Hematopoietic multipotent progenitor cell (in vitro differentiated cells): ENCODE measurements at places on chromosomes 3 and 15.

DNA sequence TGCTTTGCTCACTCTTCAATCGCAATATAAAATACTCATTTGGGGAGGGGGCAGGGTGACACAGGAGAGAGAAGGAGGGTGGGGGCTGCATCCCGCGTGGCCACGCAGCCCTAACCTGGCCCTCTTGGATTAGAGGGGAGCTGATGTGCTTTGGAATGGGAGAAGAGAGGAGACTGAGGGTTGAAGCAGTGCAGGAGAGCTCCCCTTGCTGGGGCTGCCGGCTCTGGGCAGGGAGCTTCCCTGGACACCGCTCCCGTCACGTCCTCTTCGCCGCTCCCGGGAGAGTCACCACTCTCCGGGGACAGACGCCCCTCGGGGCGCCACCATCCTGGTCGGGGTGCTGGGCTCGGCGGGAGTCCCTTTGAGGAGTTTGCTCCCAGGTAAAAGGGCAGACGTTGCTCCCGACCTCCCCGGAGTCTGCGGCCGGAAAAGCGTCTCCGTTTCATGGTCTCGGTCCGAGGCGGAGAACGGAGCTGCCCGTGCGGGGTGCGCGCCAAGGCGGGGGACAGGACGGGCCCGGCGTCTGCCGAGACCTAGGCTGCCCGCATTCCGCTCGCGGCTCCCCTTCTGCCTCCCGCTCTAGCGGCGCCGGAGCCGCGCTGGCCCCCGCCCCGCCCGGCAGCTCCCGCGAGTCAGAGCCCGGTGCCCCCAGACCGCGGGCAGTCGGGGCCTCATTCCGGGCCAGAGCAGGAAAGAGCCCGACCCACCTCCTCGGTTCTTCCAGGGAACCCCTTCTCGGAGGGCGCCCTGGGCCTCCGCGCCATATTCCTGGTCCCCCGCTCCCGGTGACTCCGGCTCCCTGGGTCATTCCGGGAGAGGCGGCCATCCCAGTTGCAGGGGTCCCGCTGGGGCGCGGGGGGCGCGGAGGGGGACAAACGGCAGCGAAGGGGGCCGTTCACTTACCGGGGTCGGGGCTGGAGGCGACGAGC, 603 bp downstream of the SLC7A14 start:
- no peak for DNase-seq

DNA sequence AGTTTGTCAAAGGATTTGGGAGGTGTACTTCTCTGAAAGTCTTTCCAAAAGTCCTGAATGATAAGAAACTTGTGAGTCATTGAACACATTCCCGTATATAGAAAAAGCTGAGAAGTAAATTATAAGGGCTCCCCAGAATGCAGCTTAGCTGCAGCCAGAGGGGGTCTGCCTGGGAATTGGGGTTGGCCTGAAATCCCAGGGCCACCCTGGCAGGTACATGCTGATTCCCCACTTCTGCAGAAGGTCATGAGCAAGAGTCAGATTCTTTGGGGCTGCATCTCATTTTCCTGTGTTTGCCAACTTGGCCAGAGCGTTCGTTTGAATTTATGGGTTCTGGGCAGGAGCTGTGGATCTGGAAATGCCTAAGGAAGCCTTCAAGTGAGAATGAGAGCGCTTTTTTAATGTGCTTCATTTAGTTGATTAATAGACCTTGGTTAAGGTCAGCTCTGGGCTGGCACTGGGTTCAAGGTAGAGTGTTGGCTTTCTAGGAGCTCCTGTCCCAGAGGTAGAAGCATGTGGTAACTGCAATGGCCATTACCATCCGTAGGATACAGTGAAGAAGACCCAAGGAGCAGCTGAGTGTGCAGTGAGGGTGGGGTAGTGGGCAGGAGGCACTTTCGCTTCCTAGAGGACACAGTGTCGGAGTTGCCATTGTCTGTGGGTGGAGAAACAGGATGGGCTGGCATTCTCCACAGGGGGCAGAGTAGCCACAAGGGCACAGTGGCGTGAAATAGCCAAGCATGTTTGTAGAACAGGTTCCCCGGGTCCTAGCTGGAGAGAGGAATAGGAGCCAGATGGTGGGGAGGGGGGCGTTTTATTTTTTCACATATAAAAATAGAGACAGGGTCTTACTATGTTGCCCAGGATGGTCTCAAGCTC, 3.2 kb downstream of the SLC6A6 start:
- no peak for DNase-seq

GRCh38 chr3:14787630-14788029, 31.1 kb upstream of the FGD5 start:
- DNase-seq = no peak

DNA sequence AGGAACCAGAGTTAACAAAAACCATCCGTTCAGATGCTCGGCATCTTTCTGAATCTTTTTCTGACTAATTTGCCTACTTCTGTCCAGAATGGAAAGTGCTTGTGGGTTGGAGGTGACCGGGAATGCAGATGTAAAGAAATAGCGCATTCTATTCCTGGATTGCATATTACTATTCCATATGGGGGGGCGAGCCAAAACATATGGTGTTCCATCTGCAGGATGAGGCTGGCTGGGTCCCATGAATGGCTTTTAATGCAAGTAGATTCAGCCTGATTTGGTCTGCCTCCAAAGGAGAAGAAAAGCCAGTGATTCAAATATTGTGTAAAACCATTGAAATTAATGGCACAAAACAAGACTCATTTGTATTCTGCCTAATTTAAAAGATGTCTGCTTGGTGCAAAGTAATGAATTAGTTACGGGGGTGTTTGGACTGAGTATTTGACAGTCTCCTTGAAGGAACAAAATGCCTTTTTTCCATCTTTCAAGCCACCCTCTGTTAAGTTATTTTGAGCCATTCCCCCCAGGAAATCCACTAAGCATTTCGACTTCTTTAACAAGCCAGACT, 99.0 kb downstream of the ST8SIA2 start:
- DNase-seq = no peak

DNA sequence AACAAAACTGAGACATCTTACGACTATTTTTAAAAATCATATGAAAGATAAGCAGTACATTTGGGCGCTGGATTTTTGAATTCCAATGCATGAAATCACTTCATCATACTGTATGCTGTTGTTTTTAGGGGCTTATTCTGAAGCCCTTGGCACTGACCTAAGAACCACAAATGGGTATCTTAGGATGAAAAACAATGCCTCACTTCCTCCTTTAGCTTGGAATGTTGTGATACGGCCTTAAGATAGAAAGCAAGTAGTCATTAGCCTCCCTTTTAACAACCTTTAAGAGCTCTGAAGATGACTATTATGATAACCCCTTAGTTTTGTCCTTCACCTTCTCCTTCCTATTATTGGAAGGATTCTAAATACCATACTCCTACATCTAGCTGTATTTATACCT, 289.8 kb downstream of the ARPP21 start:
- no peak for DNase-seq

DNA sequence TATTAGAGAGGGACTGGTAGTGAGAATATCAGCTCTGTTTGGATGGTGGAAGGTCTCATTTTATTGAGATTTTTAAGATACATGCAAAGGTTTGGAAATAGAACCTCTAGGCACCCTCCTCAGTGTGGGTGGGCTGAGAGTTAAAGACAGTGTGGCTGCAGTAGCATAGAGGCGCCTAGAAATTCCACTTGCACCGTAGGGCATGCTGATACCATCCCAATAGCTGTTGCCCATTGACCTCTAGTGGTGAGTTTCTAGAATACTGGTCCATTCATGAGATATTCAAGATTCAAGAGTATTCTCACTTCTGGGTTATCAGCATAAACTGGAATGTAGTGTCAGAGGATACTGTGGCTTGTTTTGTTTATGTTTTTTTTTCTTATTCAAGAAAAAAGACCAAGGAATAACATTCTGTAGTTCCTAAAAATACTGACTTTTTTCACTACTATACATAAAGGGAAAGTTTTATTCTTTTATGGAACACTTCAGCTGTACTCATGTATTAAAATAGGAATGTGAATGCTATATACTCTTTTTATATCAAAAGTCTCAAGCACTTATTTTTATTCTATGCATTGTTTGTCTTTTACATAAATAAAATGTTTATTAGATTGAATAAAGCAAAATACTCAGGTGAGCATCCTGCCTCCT, 87.2 kb downstream of the TGFBR2 start:
- peak; percentile 58 for DNase-seq

GRCh38 chr3:35772381-35773015, 133.2 kb downstream of the ARPP21 start:
- DNase-seq = no peak

GRCh38 chr15:42921342-42921731, 759 bp upstream of the TTBK2 start:
- DNase-seq = no peak

DNA sequence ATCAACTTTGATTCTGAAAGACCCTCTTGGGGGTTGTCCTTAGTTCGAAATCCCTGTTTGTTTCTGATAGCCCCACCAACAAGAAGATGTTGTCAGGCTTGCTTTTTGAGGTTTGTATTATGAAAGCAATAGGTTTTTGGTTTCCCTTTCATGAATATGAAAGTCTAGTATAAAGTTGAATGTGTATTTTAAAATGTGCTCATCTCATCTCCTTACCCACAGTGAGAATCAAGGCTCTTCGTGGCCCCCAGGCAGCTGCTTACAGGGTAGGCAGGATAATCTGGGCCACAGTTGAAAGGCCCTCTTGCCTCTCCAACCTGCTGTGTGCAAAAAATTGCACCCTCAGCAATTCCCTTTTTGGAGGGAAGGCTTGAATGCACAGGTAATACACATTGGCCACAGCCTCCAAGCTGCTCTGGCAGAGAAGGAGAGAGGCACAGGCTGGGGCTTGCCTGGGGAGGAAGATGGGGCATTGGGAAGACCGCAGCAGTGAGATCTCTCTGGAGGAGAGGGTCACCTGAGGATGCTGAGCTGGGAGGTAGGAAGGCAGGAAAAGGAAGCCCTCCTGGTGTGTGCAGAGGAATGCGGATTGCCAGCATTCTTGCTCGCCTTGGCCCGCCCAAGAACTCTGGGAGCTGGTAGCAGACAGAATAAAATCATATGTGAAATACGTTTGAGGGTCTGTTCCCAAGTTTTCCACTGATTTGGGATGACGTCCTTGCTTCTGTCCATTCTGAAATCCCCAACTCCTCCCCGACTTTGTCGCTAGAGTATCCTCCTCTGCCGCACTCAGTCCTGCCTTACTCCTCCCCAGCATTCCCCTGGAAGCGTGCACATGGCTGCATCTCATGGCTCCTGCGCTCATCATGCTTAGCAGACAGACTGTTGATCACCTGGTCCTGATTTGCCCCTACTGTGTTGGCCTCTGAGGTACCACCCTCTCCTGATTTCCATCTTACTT, 196.4 kb downstream of the RPLP1 start:
- no peak for DNase-seq
